ENCODE measurements at places on chromosomes 3 and 15.

DNA sequence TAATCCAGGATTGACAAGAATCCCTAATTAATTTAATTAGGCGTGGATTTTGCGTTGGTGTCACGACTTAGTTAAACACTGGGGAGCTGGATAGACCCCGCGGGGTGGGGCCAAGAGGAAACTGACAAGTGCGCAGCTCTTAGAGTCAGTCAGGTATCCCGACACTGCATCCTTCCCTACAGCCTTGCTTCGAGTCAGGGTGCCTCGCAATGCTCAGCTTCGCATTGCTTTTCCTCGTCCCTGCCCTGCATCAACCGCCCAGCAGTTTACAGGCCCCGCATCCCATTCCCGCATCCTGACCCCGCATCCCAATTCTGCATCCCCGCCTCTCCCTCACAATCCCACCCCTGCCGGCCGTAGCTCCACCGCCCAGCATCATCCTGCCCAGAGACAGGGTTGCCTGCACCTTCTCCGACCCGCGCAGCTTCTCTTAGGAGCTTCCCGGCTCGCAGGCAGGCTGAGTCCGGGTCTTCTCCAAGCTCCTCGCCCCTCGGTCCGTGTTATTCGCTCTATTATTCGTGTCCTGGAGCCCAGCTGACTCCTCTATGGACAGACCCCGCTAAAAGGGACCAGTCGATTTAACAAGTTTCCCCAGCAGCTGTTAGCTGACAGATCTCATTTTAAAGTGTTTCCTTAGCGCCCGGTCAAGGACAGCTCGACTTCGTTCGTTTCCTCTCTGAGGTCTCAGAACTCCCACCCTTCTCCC is 699 bp upstream of the SHOX2 start:
- DNase-seq, result no peak

- DNase-seq, result no peak
Observed at GRCh38 chr15:75227663-75228280, 26.1 kb downstream of the C15orf39 start.

DNA sequence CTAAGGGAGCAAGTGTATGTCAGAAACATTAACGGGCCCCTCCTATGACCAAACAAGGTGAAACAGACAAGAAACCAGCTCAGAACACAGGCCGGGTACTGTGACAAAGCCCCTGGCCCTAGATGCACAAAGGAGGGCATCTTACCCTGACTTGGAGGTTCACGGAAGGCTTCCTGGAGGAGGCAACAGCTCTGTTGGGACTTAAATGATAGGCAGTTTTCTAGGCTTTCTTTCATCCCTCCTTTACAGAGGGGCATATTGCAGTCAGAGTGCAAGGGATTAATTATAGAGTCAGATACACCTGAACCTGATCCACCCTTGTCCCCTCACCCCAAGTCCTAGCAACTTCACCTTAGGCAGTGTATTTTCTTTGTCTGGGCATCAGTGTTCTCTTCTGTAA is 8.4 kb downstream of the EPHB3 start:
- no peak for DNase-seq

- DNase-seq, result no peak
Observed at GRCh38 chr3:52771334-52771681, 568 bp upstream of the NEK4 start.

DNA sequence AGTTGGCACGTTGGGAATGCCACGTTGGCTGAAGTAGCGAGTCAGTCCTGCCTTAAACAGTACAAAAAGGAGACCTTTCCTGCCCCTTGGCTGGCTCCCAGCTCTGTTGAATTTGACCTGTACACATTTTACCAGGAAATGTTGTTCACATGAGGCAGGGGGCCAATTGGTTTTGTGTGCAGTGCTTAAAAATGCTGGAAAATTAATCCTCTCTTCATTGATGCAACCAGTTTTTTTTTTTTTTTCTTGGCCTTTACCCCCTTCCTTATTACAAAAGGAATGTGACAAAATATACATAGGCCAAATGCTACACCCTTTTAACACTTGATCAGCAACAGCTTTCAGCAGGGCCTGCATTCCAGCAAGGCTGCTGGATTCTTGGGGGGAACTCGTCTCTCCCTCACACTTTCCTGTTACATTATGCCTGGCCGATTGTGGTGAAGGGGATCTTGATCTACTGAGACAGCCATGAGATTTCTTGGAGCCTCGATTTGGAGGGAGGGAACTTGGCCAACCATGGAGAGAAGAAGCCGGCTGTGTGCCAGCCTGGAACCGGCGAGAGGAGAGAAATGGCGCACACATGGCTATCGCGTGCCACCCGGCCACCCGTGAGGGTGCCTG is 93.1 kb downstream of the DNASE1L3 start:
- DNase-seq, result no peak
